HT-29 (cell line): ENCODE measurements at places on chromosomes 11 and 22.
A peak's percentile ranks its signal among the peaks of the same experiment; 100 is the strongest.

- DNase-seq = peak; percentile 68
Measured at GRCh38 chr11:9838961-9839360, 175.1 kb downstream of the SWAP70 start.

GRCh38 chr22:39920134-39920743 lies 19.4 kb downstream of the GRAP2 start:
- DNase-seq = no peak

- DNase-seq = no peak
Measured at GRCh38 chr22:25100948-25101347, 98.7 kb upstream of the CRYBB3 start.

GRCh38 chr11:13338427-13339069 lies 61.0 kb downstream of the BMAL1 start:
- peak; percentile 54 for DNase-seq

GRCh38 chr11:59078435-59078834 lies 7.7 kb upstream of the GLYATL1B start:
- DNase-seq = no peak

GRCh38 chr22:40753114-40753513 lies 66.0 kb downstream of the SLC25A17 start:
- DNase-seq = no peak

DNA sequence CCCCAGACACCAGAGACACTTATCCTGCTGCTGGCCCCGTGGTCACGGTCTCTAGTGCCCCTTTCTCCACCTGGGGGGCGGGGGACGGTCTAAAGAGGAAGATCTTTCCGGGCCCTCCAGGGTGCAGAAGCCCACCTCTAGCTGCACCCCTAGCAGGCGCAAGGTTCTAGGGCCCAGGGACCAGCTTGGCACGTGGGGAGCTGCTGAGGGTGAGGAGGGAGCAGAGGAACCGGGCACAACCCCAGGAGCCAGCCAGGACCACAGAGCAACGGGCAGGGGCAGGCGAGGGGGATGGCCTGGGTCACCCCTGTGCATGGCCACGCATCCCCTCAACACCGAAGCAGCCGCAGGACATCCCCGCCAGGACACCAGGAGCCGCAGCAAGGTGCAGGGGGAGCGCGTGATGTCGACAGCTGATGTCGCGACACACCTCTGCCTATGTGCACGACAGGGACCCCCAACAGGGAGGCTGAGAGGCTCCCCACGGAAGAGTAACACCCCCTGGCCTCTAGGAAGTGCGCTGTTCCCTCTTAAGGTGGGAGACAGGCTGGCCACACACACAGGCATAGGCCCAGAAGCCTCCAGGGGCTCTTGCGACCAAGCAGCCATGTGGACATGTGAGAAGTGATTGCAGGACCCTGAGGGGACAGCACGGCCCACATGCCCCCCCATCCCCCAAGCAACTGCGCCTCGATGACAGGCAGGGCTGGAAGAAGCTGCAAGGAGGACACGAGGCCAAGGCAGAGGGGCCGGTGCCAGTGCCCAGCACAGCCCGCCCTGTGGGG lies 5.1 kb downstream of the LRFN4 start:
- DNase-seq = no peak

GRCh38 chr11:80916173-80916798 lies 1475.5 kb upstream of the TENM4 start:
- DNase-seq = no peak

DNA sequence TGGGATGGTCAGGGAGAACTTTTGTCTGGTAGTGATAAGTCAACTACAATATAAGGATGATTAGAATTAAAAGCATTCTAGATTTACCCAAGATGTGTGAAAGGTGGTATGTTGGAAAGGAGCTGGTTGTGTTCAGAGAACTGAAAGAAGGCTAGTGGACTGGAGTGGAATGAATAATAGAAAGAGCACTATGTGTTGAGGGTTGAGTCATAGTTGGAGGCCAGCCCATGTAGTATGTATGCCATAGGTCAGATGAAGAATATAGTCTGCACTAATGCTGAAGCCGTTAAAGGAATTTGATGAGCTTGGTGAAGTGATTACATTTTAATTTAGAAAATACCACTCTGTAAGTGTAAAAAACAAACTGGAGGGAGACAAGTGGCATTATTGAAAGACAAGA lies 514.1 kb downstream of the CNTN5 start:
- no peak for DNase-seq

GRCh38 chr22:26023104-26023775 lies 146.0 kb upstream of the SEZ6L start:
- no peak for DNase-seq

- DNase-seq = no peak
Measured at GRCh38 chr11:123187248-123187647, 7.8 kb downstream of the CLMP start.

GRCh38 chr11:5380740-5381342 lies 2.8 kb upstream of the OR51M1 start:
- peak; percentile 79 for DNase-seq

GRCh38 chr11:93857413-93858120 lies 7.1 kb upstream of the VSTM5 start:
- DNase-seq = no peak

- no peak for DNase-seq
Measured at GRCh38 chr11:119237515-119237914, 31.4 kb downstream of the CBL start.

GRCh38 chr11:9775398-9775779 lies 111.5 kb downstream of the SWAP70 start:
- DNase-seq = no peak

DNA sequence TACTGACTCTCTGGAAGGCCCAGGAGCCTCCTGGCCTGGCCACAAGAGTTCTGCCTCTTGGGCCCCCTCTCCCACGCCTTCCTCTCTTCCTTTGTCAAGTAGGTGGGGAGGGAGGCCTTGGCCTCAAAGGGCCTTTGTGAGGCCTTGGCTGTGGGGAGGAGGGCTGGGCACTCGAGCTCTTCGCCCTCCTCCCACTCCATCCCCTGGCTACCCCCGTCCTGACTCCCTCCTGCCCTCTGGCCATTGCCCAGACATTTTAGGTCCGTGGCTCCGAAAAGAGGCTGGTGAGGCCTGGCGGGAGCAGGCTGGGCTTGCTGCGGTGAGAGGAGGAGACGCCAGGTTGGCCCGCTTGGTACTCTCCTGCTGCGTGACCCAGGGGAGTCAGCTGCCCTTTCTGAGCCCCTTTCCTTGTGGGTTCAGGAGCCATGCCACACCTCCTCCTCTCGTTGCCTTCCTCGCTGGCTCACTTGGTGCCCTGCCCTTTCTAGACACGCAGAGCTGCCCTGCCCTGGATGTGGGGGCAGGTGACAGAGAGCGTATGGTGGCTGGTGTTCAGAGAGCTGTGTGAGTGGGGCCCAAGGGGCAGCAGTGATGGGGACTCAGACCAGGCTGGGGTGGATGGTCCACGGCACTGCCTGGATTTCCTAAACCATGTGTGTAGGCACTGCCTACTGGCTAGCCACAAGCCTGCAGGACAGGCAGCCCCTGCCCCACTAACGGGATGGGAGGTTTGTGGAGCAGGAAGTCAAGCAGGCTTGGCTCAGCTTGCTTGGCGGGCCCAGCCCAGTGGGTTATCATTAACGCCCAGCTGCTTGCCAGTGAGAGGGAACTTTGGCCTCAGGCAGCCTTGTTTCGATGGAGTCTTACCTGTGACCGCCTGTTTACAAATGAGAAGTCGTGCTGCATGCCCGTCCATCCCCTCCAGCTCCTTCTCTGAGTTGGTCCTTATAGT lies 15.8 kb upstream of the OMP start:
- DNase-seq = peak; percentile 88

DNA sequence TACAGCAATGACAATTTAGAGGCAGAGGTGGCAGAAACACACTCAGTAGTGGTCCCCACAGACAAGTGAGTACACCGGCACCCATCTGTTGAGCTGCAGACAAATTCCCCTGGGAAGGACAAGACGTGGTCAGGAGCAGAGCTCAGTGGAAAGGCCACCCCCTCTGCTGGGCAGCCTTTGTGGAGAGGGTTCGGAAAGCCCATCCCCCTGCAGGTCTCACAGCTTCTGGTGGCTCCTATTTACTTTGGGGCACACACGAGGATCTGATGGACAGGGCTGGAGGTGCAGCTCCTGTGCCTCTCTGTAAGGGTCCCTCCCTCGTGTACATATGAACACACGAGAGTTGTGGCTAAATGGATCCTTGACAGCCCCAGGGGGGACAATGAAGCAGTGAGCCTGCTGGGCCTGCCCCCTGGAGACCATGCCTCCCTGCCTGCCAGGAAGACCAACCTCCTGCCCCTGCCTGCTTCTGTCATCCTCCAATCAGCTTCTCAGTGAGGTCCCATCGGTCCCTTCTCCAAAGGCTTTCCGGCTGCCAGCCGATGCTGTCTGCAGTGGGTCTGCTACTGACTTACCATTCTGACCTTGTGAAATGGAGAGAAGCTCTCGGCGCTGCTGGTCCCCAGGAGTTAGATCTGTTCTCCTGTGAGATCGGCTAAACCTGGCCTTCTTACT lies 161.5 kb downstream of the CACNA1I start:
- DNase-seq = no peak

DNA sequence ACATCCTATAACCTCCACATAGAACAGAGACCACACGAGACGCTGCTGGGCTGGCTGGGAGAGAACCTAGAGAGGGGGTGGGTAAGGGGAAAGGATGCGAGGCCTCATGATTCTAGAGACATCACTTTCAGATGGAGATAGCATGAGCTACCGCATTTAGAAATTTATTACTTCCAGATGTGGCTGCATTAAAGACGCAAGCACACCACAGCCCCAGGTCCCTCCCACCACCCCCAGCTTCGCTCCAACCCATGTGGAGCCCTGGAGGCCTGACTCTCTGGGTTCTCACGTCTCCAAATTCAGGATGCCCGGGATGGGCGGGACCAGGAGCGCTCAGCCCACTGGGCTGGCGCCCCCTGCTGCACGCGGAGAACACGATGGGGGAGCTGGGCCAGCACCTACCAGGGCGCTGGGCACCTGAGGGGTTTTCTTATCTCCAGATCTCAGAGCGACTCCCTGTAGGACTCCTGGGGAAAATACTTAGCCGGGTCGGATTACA lies 13.6 kb downstream of the MRPL21 start:
- DNase-seq = peak; percentile 11

- no peak for DNase-seq
Measured at GRCh38 chr11:30228323-30228884, 2.4 kb upstream of the FSHB start.

GRCh38 chr22:23536821-23537345 lies 43.2 kb downstream of the IGLL1 start:
- DNase-seq = no peak

DNA sequence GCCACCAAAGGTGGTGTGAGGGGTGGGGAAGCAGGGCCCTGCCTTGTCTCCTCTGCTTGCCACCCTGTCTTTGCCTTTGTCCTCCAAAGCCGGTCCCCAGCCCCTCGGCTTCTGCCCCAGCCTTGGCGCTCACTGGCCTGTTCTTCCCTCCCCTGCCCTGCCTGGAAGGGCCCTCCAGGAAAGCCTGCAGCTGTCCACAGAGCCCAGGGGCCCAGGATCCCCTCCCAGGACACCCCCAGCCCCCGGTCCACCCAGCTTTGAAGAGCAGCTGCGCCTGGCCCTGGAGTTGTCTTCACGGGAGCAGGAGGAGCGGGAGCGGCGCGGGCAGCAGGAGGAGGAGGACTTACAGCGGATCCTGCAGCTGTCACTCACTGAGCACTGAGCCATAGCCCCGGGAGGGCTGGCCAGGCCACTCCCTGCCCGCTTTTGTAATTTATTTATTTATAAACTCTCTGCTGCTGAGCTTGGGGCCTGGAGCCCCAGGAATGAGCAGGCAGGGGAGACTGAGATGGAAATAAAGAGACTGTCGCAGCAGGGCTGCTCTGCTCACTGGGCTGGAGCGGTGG lies 1.3 kb upstream of the SSH3 start:
- peak; percentile 84 for DNase-seq

DNA sequence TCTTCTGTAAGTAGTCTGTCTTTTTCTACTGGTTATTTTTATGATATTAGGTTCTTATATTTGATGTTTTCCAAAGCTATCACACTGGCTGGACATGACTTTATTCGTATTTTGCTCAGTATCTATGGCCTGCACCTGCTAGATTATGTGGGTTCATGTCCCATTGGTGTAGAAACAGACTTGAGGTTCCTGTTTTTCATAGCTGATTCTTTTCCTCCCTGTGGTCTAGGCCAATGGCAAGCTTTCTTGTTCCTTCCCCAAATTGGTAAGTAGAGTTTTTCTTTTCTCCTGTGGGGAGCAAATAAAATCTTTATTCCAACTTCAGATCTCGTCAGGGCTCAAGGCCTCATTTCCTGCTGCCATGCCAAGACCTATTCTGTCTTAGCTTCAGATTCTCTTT lies 30.2 kb upstream of the SWAP70 start:
- DNase-seq = no peak

GRCh38 chr11:67301313-67301921 lies 1.9 kb upstream of the SSH3 start:
- DNase-seq = no peak

DNA sequence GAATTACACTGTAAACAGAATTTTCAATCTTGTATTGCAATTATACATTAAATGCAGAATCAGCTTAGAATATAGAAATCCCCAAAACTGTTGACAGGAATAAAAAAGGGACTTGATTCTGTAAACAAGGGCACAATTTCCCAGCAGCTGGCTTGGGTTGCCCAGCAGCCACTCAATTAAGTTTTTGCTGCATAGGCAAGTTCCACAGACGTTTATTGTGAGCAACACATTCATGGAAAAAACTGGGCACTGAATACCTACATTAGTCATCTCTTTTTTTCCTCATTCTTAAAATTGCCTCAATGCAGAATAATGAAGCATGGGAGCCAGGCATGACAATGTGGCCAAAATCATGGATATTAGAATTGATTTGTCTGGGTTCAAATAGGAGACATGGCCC lies 421.8 kb upstream of the ANO5 start:
- DNase-seq = no peak

DNA sequence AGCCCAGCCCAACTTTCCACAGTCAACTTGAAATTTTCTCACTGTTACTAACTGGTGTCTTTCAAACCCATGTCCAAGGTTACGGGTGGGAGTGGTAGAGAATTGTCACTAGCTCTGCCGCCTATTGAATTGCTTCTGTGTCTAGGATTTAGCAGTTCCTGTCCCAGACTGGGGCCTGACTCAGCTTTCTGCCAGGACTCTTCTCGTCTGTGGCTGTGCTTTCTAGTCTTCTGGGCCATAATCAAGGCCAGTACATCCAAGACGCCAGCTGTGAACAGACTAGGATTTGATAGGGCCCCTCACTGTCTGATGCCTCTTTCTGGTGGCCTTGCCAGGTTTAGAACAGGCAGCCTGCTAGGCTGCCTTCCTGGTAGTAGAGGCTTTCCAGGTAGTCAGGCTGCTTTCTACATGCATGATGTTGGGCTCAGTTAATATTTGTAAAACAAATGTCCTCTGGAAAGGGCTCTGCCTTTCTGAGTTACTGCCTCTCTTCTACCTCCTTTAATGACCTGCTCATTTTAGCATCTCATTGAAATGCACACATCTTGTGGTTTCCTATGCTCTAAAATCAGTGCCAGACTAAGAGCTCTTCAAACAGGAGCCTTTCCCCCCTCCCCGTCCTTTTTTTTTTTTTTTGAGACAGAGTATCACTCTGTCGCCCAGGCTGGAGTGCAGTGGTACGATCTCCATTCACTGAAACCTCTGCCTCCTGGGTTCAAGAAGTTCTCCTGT lies 13.1 kb upstream of the HIKESHI start:
- DNase-seq = no peak
